ENCODE measurements at places on chromosomes 1 and 21. TPM values are rescaled to one million over a fixed set of nuclear protein-coding genes. Genes with fewer than 3 reads are reported as not detected.

NME7 gene
- total RNA-seq = 16.7 TPM

LMX1A gene
- total RNA-seq = not detected

PRRX1 gene
- 270 TPM for total RNA-seq

FCRLB gene
- 2.0 TPM for total RNA-seq

IQCC gene
- total RNA-seq = 2.0 TPM

NHLH1 gene
- not detected for total RNA-seq

SAMSN1 gene
- 0.15 TPM for total RNA-seq

RGS13 gene
- not detected for total RNA-seq

HSD11B1 gene
- 28.8 TPM for total RNA-seq

FCRLA gene
- 1.5 TPM for total RNA-seq

RNF186 gene
- not detected for total RNA-seq

SLC16A4 gene
- 44.7 TPM for total RNA-seq

ZNF593OS gene
- not detected for total RNA-seq

SPRR2E gene
- total RNA-seq = not detected

GLUL gene
- total RNA-seq = 496 TPM

OR10J1 gene
- total RNA-seq = not detected

PIK3CD gene
- total RNA-seq = 6.3 TPM

SLC44A5 gene
- total RNA-seq = 0.15 TPM

PDC gene
- not detected for total RNA-seq

GRIK1 gene
- not detected for total RNA-seq

TNFRSF8 gene
- total RNA-seq = under 0.01 TPM

FCN3 gene
- not detected for total RNA-seq

CLCNKA gene
- under 0.01 TPM for total RNA-seq

DISP3 gene
- total RNA-seq = not detected

PTPN22 gene
- 1.2 TPM for total RNA-seq

MSH4 gene
- 0.33 TPM for total RNA-seq

ELAVL4 gene
- total RNA-seq = not detected

PRSS38 gene
- not detected for total RNA-seq
